Kidney (tissue), 22 donors: ENCODE measurements at places on chromosomes 3 and 15. TPM values are rescaled to one million over a fixed set of nuclear protein-coding genes. Genes with fewer than 3 reads are reported as not detected.

KBTBD13 gene
- not detected for polyA plus RNA-seq

ULK4 gene
- 4.6 TPM for polyA plus RNA-seq

SLC28A2 gene
- polyA plus RNA-seq, result 0.17 TPM

ZNF80 gene
- not detected for polyA plus RNA-seq

KIF9 gene
- polyA plus RNA-seq, result 32.9 TPM

GPR160 gene
- 23.7 TPM for polyA plus RNA-seq

NMD3 gene
- polyA plus RNA-seq, result 24.2 TPM

DNA sequence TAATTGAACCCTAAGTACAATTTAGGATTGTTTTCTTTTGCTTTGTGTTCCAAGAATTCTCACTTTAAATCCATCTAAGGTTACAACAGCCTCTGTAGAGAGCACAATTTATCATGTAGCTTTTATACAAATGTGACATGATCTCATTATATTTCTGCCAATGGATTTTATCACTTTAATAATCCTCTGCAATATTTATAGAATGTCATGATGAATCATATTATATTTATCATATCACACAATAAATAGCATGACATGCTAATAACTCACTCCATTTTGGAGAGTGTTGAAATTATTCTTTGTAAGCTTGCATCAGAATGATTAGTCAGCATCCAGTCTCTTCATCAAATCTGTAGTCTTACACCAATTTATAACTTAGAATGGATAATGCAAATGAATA, 280.6 kb upstream of the ZNF717 start:
- H3K27ac ChIP-seq, result no peak overlapping the region
- no peaks in the 10 kb centered on the region for H3K27me3 ChIP-seq
- no peaks in the 10 kb centered on the region for H3K36me3 ChIP-seq
- no peak for DNase-seq
- no peaks in the 10 kb centered on the region for H3K4me1 ChIP-seq

GRCh38 chr3:125585595-125586223, 9.6 kb downstream of the OSBPL11 start:
- peak; percentile 63 for DNase-seq
- no peak overlapping the region for H3K27ac ChIP-seq
- no peaks in the 10 kb centered on the region for H3K4me1 ChIP-seq
- H3K4me3 ChIP-seq, result no peak overlapping the region

DNA sequence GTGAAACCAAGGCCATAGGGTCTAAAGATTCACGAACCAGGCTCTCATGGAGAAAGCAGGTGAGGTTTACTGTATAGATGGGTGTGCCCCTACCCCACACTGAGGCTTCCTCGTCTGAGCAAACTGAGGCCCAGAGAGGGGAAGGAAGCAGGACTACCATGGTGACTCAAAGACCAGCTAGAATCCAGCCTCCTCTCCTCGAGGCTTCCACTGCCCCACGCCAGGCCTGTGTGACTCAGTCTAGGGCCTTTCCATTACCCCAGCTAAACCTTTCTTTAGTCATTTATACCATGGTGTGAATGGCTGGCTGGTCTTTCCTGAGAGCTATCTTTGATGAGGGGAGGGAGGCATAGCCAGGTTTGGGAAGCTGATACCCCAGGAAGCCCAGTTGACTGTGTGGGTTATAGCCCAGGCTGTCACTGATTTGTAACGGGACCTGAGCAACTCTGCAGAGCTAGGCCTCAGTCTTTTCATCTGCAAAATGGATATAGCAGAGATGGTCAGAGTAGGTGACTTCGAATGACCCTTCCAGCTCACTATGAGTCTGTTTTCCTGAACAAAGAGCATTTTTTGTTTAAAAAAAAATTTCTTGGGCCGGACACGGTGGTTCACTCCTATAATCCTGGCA, 3.0 kb upstream of the RHO start:
- no peaks in the 10 kb centered on the region for H3K36me3 ChIP-seq
- peaks cover 6% of the 10 kb centered on the region for H3K4me1 ChIP-seq
- no peak for DNase-seq
- H3K27me3 ChIP-seq, result no peaks in the 10 kb centered on the region
- no peak overlapping the region for H3K27ac ChIP-seq
- no peak overlapping the region for H3K4me3 ChIP-seq

- H3K27me3 ChIP-seq, result peaks cover 2% of the 10 kb centered on the region
- no peaks in the 10 kb centered on the region for H3K4me1 ChIP-seq
- H3K36me3 ChIP-seq, result no peaks in the 10 kb centered on the region
These were observed at the start of gene SST for GRCh38 chr3:187669675-187670504. TSS of gene SST (minus strand) at chr3:187670394. CDS start at chr3:187670291, 103 bp downstream.

- no peaks in the 10 kb centered on the region for H3K4me1 ChIP-seq
- no peaks in the 10 kb centered on the region for H3K27me3 ChIP-seq
- H3K27ac ChIP-seq, result no peak overlapping the region
- no peaks in the 10 kb centered on the region for H3K36me3 ChIP-seq
These were observed 55.8 kb downstream of the CDAN1 start for GRCh38 chr15:42681119-42681518.

GRCh38 chr3:128503751-128504532, 10.9 kb upstream of the GATA2 start:
- H3K27ac ChIP-seq, result no peak overlapping the region
- DNase-seq, result no peak
- no peaks in the 10 kb centered on the region for H3K27me3 ChIP-seq
- H3K36me3 ChIP-seq, result no peaks in the 10 kb centered on the region

DNA sequence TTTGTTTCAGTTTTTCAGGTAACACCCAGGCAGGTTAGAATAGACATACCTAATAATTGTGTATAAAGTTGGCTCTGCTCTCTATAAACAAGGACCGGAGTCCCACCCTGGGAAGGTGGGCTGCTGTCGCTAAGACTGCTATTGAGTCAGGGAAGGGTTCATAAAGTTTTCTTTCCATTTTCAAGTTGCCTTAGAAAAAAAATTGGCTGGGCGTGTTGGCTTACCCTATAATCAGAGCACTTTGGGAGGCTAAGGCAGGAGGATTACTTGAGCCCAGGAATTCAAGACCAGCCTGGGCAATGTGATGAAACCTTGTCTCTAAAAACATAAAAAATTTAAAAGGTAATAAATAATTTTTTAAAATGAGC, 11.3 kb upstream of the PIAS1 start:
- H3K27me3 ChIP-seq, result no peaks in the 10 kb centered on the region
- no peaks in the 10 kb centered on the region for H3K36me3 ChIP-seq
- no peak overlapping the region for H3K27ac ChIP-seq
- DNase-seq, result no peak
- no peak overlapping the region for H3K4me3 ChIP-seq

- no peak overlapping the region for H3K27ac ChIP-seq
- H3K4me3 ChIP-seq, result no peak overlapping the region
- no peaks in the 10 kb centered on the region for H3K4me1 ChIP-seq
- H3K27me3 ChIP-seq, result no peaks in the 10 kb centered on the region
- DNase-seq, result no peak
- no peaks in the 10 kb centered on the region for H3K36me3 ChIP-seq
These were observed 76.8 kb downstream of the IMPG2 start for GRCh38 chr3:101243285-101244211.

GRCh38 chr3:53269888-53270880, 14.4 kb upstream of the TKT start:
- peaks cover 5% of the 10 kb centered on the region for H3K4me1 ChIP-seq
- no peak overlapping the region for H3K4me3 ChIP-seq
- no peaks in the 10 kb centered on the region for H3K36me3 ChIP-seq
- peak; percentile 90 for DNase-seq
- peak overlapping the region; percentile 74 for H3K27ac ChIP-seq

DNA sequence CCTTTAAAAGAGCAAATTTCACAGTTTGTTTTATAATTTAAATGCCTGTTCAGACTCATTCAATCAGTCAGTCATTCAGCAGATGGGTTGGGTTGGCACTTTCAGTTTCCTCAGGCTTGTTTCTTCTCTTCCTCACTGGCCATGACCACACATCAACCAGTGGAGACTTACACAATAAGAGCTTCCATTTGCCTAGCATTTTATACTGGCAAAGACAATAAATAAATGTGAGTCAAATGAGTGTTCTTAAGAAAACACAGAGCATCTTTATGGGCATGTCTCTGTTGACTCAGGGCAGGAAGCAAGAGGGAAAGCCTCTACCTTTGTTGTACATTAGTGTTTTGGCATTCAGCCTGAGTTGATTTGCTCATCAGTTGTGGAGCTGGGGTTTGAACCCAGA, 122.6 kb downstream of the EPHB1 start:
- no peaks in the 10 kb centered on the region for H3K27me3 ChIP-seq
- no peak overlapping the region for H3K27ac ChIP-seq
- H3K4me3 ChIP-seq, result no peak overlapping the region
- no peaks in the 10 kb centered on the region for H3K4me1 ChIP-seq
- no peaks in the 10 kb centered on the region for H3K36me3 ChIP-seq
- no peak for DNase-seq

DNA sequence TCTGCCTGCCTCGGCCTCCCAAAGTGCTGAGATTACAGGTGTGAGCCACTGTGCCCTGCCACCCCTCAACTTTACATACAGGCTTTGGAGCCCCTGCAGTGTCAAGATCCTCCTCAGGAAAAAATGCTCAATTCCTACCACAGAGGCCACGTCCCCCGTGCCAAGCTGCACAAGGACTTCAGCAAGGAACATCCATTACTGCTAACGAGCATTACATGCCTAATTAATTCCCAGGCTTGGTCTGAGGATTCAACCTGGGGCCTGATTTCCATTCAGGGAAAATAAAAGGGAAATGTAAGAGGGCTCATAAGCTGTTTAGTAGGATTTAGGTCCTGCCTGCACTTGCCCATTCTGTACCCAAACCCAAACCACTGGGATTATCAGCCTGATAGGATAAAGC, 161.4 kb downstream of the RAB11A start:
- peak; percentile 56 for DNase-seq
- no peaks in the 10 kb centered on the region for H3K27me3 ChIP-seq
- H3K27ac ChIP-seq, result no peak overlapping the region
